RWPE2 (cell line): ENCODE measurements at places on chromosomes 1 and 21.
A peak's percentile ranks its signal among the peaks of the same experiment; 100 is the strongest.

- DNase-seq, result no peak
Observed at GRCh38 chr1:239676522-239677273, 290.3 kb downstream of the CHRM3 start.

DNA sequence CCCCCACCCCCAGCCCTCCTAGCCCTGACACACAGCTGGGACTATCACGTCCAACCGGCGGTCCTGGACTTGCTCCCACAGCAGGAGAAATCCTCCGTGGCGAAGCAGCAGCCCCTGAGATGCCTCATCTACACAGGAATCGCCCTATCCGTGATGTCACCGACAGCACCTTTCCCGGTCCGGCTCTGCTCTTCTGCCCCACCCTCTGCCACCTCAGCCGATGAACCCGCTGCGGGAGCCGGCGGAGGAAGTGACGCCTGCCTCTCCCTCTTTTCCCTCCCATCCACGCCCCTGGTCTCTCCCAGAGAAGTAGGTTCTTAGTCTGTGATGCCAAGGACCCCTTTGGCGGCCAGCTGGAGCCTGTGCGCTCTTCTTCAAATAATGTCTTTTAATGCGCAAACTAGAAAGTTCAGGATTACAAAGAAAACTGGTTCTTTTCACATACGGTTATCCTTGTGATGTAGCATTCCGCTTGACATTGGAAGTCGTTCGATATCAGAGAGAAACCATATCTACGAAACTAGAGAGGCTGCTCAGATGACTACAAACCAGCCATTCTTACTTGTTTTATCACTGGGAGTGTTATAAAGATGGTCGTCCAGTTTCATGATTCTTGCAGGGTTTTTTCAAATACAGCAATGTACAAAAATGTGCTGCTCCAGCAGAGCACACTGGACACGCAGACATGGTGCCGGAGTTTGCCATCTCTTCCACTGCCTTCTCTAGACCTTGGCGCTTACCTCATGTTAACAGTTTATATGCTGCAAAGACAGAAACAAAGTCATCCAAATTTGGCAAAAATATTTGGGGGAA lies 120.3 kb downstream of the PPIAL4G start:
- peak; percentile 77 for DNase-seq

- no peak for DNase-seq
Observed at GRCh38 chr1:63922848-63923247, 149.0 kb downstream of the ROR1 start.

DNA sequence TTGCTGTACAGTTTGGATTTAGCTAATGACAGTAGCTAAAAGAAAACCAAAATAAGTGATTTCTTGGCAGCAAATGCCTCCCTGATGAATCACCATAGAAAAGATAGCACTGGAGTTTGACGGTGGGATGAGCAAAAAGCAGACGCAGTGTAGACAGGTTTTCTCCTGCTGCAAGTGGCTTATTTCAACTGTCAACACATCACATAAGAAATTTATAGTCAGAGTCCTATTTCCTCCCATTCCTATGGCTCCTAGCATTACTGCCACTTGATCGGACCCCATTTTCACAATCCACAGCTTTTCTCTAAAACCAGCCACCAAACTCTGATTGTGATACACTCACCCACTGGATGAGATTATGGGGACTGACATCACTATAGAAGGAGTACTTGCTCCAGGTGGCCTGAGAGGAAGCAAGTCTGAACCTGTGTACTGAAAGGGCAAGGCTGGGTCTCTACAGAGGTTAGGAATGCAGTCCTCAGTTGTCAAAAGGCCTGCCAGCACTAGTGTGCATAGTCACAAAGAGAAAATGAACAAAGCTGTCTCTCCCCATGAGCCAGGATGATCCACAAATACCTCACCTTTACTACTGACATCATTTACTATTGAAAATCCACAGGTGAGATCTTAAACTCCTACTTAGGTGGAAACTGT lies 359.8 kb downstream of the LTN1 start:
- peak; percentile 90 for DNase-seq

- DNase-seq, result no peak
Observed at GRCh38 chr1:230976360-230976759, 2.3 kb downstream of the TTC13 start.

DNA sequence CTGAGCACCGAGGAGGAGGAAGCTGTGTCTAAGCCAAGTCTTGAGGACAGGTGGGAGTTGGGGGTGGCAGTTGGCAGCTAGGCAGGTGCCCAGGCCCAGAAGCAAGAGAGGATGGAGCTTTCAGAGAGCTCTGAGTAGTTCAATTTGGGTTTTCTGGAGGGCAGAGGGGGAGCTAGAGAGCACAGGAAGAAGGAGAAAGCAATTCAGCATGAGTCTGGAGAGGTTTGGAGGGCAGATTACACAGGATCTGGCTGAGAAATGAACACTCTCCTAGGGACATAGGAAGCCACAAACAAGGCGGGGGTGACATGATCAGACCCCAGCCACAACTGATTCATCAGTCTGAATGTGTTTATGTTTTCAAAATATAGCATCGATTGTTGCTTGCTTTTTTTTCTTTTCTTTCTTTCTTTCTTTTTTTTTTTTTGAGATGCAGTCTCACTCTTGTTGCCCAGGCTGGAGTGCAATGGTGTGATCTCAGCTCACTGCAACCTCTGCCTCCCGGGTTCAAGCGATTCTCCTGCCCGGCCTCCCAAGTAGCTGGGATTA lies 23.8 kb downstream of the PTPRF start:
- DNase-seq, result no peak

DNA sequence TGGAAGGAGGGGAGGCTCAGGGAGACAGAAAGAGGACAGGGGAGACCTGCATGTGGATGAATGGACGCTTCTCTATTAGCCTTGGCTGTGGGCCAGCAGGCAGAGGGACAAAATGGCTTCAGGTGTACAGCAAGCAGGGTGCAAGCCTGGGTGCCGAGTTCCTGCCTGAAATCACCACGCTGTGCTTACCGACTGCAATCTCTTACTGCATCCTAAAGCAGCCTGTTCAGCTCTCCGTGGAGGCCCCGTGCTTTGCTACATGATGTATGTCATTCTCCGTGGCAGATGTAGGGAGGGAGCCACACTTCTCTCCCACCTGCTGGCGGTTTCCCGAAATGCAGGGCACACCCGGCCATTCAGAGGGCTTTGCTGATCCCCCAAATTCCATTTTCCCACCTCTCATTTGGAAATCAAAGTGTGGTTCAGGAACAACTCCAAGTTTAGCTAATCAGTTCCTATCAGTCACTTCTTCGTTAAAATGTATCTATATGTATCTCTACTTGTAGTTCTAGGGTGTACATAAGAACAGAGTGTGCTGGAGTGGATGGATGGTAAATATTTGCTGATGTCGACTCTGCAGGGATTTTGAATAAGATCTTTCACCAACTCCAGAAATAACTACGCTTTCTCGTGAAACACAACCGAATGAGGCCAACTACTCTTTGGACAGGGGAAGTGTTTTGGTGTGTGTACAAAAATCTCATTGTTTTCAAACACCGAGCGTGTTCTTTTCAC lies 122.3 kb upstream of the BACE2 start:
- no peak for DNase-seq

GRCh38 chr1:57546549-57547330 lies 122.9 kb upstream of the DAB1 start:
- DNase-seq, result no peak

GRCh38 chr1:63772201-63772600 lies 1.6 kb upstream of the ROR1 start:
- no peak for DNase-seq

GRCh38 chr1:176957603-176958002 lies 206.9 kb downstream of the ASTN1 start:
- no peak for DNase-seq

DNA sequence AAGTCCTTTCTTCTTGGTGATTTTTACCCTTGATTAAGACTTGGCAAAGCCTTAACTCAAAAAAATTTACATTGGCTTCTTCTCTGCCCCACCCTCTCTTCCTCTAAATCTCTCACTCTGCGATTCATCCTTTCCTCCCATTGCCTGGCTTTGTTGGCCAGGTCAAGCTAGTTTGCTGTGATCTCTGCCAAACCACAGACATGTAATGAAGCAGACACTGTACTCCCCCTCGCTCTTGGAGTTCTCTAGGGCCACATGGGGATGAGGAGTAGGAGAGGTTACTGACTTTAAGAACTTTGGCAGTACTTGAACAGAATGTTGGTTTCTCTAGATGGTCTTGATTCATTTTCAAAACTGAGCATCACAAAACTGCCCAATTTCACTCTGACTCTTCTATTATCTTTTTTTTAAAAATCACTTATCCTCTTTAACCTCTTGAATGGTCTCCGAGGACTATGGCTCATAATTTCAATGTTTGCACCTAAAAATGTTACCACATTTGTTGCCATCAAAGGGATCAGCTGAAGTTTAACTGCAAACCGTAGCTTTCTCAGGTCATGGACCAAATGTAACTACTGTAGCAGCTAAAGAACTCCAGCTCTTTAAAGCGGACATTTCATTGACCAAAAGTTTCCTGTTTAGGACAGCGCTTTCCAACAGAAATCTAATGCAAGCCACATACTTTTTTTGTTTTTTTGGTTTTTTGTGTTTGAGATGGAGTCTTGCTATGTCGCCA lies 62.7 kb upstream of the IPO9 start:
- no peak for DNase-seq

DNA sequence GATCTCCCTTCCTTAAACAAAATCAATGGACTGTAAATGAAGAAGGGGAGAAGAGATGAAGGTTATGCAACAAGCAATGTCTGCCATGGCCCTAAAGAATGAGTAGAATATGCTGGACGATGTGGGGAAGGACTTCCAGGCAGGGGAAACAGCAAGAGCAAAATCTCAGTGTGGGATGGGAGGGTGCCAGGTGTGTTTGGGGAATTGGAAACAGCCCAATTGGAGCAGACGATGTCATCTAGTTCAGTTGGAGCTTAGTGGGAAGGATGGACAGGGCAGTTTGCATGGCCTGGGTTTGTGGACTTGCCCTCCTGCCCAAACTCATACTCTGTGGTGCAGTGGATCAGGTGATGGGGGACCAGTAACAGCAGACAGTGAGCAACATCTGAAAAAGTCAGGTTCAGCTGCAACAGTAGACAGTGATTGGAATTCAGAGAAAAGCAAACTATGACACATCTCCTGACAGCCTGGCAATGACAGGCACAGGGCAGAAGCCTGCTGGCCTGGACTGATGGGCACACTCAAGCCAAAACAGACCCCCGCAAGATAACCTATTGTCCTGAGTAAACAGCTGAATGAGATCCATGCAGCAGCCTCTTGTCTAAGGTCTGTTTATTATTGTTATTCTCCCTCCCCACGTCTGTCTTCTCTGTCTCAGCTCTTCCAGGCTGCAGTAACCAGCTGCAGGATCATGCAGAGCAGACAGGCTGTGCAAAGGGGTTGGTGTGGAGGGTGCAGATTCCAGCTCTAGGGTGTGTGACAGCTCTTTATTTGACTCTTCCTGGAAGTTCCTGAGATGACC lies 50.5 kb upstream of the PRELP start:
- DNase-seq, result no peak

GRCh38 chr1:13584876-13585611 lies 1.4 kb downstream of the PDPN start:
- no peak for DNase-seq
